ENCODE measurements at places on chromosomes 6 and 20.

DNA sequence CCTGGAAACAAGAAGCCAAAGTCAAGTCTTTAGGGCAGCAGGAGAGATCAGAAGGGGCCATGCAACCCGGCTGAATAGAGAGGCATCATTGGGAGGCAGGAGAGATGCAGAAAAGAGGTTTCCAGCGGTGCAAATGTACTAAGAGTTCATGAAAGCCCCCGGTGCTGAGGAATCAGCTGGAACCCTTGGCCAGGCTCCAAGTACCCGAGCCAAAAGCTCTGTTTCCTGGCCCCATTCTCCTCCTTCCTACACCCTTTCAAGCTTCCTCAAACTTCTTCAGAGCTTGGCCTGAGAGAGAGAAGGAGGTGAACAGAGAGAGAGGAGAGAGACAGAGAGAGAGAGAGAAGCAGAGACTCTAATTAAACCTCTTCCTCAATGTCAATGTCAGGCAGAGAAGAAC lies 433.5 kb downstream of the PRKN start:
- no peak for DNase-seq

DNA sequence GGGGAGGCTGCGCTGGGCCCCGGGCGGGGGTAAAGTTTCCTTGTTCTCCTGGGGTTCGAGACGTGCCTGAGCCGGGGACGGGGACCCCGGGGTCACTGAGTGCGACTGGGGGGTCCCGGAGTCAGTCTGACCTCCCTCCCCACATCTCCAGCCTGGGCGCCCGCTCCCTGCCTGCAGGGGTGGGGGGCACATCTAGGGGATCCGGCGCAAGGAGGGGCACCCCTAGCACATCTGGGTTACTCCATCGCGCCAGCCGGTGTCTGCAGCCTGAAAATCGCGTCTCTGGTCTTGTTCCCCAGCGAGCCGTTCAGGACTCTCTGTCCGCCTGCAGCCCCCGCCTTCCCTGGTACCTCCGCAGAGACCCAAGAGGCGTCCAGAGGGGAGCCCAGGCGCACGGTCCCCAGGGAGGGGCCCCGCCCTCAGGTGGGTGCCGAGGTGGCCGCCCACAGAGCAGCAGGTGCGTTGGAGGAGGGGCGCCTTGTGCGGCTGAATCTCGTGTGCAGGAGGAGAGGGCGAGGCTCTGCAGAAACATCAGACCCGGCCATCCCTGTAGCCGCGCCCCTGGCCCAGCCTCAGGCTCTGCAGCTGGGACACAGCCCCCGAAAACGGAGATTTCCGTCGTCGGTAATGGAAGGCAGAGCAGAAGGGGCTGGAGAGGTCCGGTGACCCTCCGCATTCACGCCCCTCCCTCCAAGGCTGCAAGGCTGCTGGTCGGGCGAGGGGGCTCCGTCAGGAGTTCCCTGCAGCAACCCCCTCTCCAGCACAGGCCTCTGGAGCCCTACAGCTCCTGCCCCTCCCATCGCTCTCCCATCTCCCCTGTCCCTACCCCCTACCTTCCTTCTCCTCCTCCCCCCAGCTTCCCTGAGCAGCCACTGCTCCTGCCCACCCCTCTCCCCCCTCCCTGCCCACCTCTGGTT lies 628 bp upstream of the CHRNA4 start:
- DNase-seq: no peak

GRCh38 chr6:122078481-122078880 lies 321.0 kb upstream of the HSF2 start:
- DNase-seq: no peak

DNA sequence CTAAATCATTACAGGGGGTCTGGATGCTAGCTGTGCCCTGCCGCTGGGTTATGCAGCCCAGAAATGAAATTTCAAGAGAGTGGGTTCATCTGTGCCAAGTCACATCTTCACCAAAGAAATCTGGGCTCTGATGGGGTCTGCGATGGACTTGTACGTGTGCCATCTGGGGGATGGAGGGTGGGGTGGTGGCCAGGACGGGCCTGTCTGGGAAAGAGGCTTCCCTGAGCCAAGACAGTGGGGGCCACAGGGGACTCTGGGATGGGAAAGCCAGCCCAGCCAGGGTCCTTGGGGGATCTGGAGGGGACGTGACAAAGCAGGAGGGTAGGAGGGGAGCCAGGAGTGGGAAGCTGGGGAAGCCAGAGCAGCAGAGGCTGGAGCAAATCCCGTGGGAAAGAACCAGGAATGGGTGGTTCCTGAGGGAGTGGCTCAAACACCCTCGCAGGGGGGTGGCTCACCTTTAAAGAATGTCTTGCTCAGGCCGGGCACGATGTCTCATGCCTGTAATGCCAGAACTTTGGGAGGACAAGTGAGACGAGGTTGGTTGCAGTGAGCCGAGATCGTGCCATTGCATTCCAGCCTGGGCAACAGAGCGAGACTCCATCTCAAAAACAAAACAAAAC lies 36.3 kb upstream of the SULF2 start:
- DNase-seq: no peak

DNA sequence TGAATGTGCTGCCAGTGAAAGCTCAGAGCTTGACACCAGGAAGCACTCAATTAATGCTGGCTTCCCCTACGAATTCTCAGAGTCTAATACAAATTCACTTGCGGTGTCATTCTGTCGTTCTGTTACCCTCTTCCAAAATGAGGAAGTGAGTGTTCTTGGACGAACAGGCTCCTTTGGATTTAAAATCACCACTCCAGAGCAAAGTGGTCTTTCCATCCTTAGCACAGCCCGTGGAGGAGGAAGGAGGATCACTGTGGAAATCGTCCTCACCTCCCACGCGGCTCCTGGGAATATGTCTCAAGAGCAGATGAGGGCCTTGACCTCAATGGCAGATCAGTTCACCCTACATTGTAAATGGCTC lies 41.7 kb downstream of the RIOK1 start:
- DNase-seq: no peak

- no peak for DNase-seq
Observed at GRCh38 chr6:55286824-55287223, 40.4 kb upstream of the GFRAL start.

GRCh38 chr20:39289316-39289715 lies 327.2 kb downstream of the DHX35 start:
- DNase-seq: no peak

Data from kidney (tissue), 22 donors.